Iris pigment epithelial cell (primary cell): ENCODE measurements at places on chromosomes 13 and 19.
A peak's percentile ranks its signal among the peaks of the same experiment; 100 is the strongest.

DNA sequence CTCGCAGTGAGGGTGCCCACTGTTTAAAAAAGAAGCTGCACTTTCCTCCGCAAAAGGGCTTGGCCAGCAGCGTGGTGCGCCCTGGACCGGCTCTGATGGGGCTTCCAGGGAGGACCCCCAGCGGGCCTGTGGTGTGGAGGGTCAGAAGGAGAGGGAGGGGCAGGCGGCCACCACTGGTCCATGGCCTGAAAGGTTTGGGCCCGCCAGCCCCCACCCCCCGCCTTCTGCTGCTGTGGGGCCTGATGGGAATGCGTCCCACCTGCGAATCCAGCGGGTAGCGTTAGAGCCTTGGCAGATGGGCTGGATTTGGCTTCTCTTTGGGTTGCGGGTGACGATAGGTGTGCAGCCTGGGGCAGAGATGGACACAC is 34.7 kb downstream of the TMEM255B start:
- no peak for DNase-seq

GRCh38 chr13:97496511-97496910 is 62.5 kb downstream of the RAP2A start:
- DNase-seq, result peak; percentile 16

DNA sequence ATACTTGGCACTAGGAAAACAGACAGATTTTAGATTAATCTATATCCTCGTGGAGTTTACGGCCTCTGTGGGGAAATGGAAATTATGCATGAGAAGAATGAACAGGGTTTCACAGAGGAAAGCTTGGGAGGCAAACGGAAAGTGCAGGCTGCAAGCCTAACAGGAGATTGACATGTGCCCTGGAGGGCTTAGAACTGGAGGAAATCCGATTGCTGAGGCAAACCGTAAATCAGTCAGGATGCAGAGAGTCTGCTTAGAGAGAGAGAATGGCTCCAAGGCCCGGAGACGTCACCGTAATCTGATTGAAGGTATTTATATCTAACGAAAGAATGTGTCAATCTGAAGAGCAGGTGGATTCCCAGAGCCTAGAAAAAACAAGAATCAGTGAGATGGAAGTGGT is 143.2 kb downstream of the KATNAL1 start:
- DNase-seq, result no peak

DNA sequence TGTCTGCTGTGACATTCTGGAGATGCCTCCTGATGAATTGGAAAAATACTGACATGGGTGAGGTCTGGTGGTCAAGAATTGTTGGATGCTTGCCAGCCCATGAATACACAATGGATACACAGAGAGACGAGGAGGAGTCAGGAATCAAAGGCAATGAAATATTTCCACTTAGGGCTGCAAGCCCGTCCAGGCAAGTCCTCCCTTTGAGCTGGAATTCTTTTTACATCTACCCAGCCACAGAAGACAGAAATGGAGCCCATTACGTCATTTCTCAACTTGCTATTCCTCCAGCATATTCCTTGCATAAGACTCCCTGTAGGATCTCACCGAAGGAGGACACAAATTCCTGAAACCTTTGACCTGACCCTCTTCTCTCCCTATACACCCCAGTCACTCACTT is 15.7 kb upstream of the IGFL4 start:
- no peak for DNase-seq

GRCh38 chr19:35069696-35070095 is 28.2 kb downstream of the HPN start:
- DNase-seq, result peak; percentile 6

- no peak for DNase-seq
Observed at GRCh38 chr19:30556230-30556711, 184.1 kb downstream of the ZNF536 start.

GRCh38 chr13:25286308-25286968 is 850 bp downstream of the MTMR6 start:
- DNase-seq, result peak; percentile 55

DNA sequence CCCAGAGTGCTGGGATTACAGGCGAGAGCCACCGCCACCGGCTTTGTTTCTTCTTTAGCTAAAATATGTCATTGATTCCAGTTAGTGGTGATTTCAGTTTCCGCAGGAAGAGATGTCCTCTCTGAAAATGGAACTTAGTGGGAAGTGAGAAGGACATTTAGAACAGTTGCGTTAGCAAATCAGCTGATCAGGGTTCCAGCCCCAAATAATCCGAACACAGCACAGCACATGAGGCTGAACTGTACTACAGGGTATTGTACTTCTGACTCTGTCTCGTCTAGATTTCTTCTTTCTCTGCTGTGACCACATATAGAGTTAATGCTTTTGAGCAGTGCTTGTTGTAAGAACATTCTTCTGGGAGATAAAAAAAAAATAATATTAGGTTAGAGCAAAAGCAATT is 314.4 kb downstream of the MYO16 start:
- DNase-seq, result no peak

GRCh38 chr13:48233889-48234488 is 983 bp downstream of the ITM2B start:
- peak; percentile 69 for DNase-seq

DNA sequence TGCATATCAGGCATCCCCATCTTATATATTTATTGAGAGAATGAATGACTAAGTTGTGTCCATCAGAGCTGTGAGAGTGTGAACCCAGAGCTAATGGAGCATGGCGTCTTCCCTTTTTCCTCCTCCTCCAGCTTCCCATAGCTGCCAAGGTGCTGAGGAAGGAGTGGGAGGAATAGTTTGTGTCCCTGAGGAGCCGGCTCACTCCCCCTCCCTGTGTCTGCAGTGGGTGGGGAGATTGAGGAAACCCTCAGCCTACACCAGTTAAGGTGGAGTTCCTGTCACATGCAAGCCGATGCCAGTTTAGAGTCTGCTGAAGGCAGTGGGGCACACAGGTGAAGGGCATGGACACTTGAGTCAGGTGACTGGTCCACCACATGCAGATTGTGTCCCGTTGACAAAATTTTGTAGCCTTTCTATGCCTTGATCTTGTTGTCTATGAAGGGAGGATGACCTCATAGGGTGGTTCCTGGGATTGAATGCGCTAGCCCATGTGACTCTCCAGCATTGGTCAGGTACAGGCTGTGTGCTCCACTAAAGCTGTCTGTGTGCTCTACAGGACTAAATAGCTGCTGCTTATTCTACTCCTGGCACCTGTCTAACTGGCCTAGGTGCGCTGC is 47.6 kb upstream of the GPI start:
- DNase-seq, result peak; percentile 32

DNA sequence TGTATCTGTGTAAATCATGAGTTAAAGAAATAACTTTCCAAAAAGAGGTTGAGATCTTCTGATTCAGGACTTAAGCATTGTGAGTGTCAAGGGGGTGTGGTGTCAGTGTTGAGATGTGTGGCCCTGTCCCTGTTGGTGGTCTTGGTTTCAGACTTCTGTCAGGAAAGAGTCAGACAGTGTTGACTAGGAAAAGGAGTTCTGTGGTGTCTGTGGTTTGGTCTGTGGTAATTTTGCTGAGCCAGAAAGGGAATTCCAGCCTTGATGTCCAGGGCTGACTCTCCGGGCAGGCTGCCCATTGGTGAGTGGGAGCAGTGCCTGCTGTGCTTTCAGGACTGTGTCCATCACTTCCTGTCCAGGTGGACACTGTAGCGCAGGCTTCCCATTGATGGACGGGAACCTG is 39.8 kb upstream of the IGFL4 start:
- peak; percentile 92 for DNase-seq

DNA sequence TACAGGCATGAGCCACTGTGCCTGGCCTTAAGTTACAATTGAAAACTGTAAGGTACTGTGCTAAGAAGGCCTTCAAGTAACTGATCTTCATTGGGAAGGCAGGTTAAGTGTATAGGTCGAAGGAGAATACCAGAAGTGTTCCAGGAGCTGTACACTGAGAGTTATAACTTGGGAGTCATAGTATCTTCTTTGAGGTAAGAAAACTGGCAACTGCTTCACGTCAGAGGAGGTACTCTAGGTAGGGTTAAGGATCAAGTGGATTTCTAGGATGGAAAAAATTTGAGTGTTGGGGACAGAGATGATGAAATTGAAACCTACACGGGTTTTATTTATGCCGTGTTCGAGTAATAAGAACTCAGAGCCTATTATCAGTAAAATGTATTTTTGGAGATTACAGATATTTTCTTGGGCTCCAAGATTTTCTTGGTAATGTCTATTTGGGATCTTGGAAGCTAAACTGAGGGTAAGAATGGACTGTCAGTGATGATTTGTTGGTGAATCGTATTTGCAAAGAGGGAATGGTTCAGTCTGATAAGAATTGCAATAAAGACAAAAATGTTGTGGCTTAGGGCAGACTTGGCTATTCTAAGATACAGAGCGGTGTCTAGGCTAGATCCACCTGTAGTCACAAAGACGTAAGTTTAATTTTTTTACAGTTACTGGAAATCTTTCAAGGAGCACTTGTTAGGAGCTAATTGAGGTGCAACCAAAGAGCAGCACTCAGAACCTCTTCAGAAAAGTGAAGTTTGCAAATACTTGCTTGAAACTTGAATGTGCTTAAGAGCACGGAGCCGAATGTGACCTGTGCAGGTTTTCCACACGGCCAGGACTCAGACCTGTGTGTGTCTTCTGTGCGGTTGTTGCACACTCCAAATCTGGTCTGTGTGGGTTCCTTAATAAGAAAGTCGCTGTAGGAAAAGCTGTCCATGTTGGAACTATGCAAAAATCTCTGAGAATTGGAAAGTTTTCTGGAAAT is 102.5 kb downstream of the URI1 start:
- no peak for DNase-seq

DNA sequence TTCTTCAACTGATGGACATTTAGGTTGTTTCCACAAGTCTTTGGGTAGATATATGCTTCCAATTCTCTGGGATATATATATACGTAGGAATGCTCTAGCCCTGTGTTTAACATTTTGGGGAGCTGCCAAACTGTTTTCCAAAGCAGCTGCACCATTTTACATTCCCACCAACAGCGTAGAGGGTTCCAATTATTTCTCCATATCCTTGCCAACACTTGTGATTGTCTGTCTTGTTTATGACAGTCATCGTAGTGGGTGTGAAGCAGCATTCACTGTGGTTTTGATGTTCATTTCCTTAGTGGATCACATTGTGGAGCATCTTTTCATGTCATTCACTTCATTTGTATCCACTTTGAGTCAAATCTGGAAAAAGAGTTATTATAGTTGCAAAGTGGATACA is 4.7 kb upstream of the CBLC start:
- DNase-seq, result no peak

DNA sequence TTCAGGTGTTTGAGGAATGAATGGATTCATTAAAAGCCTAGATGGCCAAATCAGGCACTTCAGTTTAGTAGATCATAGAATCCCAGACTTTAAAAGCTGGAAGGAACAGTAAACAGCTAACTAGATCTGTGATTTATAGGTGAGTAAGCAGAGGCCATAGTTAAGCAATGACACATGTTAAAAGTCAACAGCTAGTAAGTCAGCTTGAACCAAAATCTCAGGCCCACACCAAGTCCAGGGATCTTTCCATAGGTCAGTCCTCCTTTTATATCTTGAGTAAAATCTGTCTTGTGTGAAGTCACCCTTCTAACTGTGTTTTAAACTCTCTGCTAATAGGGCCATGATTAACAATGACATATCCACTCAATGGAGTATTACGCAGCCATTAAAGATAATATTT is 275.5 kb upstream of the SOX21 start:
- no peak for DNase-seq

DNA sequence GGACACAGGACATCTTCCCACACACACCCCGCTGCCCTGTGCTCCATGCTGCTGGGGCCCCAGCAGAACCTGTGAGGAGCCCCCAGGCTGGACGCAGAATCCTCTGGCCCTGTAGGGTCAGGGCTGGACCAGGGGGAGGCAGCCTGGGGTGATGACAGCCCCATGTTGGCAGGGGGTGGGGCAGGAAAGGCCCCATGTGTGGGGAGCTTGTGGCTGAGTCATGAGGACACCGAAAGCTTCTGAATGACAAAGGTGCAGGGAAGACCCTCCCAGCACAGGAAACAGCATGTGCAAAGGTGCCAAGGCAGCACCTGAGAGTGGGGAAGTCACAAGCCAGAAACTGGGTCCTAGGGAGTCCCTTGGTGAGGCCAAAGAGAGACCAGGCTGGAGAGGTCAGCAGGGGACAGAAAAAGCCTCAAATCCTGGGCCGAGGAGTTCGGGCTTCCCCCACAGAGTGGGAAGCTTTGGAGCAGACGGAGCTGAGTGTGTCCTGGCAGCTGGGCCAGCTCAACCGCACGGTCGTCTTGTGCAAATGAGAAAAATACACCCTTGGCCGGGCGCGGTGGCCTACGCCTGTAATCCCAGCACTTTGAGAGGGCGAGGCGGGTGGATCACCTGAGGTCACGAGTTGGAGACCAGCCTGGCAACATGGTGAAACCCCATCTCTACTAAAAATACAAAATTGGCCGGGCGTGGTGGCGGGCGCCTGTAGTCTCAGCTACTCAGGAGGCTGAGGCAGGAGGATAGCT is 17.5 kb downstream of the ATP8B3 start:
- no peak for DNase-seq

GRCh38 chr13:107216046-107216755 is 648.3 kb upstream of the ARGLU1 start:
- peak; percentile 69 for DNase-seq

GRCh38 chr19:11179716-11180297 is 17.5 kb downstream of the KANK2 start:
- DNase-seq, result no peak

DNA sequence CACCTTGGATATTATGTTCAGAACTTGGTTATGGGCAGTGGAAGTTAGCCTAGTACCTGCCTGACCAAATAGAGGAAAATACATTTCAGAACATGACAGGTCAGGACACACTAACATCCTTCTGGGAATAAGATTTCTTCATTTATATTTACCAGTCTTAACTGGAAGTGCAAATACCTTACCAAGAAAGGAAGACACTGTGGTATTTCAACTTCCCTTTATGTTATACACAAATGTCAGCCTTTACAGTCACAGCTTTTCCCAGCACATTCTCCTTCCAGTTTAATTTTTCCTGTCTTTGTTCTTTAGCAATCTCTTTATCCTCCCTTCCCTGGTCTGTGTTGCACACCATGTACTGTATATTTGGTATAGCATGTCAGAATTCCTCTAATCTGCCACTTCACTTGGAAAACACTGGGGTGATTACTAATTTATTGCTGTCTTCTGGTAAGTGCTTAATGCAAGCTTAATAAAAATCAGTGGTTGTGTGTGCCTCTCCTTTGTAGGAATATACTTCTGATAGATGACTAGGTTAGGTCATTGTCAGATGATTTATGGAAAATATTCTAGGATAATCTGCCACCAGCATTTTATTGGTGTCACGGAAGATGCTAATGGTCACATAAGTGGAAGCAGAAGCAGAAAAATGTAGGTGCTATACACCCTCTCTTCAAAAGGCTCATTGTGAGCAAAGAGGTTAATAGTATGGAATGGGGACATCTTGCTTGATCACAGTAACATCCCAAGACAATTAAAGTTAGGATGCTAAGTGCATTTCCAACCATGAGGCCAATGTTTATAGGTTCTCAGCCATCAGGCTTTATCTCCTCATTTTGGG is 124.3 kb upstream of the STARD13 start:
- no peak for DNase-seq

GRCh38 chr19:1944088-1944915 is 3.3 kb downstream of the CSNK1G2 start:
- no peak for DNase-seq
